ENCODE measurements at places on chromosomes 2 and 18.

DNA sequence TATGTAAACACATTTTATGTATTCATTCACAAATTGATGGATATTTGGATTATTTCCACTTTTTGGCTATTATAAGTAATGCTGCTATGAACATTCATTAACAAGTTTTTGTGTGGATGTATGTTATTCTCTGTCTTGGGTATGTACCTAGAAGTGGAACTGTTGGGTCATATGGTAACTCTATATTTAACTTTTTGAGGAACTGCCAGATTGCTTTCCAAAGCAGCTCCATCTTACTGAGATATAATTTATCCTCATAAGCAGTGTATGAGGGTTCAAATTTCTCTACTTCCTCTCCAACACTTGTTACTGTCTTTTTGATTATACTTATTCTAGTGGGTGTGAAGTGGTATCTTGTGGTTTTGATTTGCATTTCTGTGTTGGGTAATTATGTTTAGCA, 7.1 kb upstream of the EML6 start:
- no peak for DNase-seq

GRCh38 chr2:20447437-20448245, 767 bp downstream of the RHOB start:
- DNase-seq: peak; percentile 32

GRCh38 chr2:184030989-184031388, 567.3 kb upstream of the ZNF804A start:
- DNase-seq: no peak

- DNase-seq: no peak
Measured at GRCh38 chr18:6830916-6831315, 101.4 kb downstream of the ARHGAP28 start.

GRCh38 chr18:58625839-58626238, 3.1 kb downstream of the ALPK2 start:
- DNase-seq: no peak

DNA sequence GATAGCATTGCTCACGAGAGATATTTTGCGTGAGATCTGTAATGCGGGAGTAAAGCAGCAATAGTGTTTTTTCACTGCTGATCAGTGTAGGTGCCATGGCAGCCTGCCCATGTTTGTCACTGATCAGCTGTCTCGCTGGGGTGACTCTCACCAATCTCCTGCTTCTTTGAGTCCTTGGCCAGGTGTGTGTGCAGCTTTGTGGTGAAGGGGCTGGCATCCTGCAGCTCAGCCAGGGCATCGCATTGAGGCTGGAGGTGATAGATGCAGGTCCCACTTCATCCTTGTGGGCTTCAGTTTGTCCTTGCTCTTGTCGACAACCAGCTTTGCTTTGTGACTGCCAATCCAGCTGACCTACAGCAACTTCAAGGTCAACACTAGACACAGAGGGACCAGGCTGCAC, 258.3 kb upstream of the CXCR4 start:
- DNase-seq: no peak

DNA sequence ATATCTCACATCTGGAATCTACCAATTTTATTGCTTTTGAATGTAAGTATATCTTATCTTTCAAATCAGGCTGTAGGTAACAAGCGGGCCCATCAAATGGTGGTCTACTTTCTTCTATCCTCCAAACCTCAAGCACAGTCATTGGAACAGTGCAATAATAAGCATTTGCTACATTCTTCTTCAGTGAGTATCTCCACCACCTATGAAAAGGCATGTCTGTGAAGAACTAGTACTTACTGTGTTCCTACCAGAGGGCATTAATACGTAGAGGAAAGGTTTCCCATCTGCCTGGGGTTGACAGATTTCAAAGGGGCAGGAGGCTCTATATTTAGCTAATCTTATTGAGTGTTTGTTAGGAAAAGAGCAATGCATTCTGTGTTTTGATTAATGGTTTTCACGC, 411.1 kb downstream of the NCKAP5 start:
- DNase-seq: no peak

- peak; percentile 95 for DNase-seq
Measured at GRCh38 chr2:98917031-98917471, 19.0 kb downstream of the CRACDL start.

DNA sequence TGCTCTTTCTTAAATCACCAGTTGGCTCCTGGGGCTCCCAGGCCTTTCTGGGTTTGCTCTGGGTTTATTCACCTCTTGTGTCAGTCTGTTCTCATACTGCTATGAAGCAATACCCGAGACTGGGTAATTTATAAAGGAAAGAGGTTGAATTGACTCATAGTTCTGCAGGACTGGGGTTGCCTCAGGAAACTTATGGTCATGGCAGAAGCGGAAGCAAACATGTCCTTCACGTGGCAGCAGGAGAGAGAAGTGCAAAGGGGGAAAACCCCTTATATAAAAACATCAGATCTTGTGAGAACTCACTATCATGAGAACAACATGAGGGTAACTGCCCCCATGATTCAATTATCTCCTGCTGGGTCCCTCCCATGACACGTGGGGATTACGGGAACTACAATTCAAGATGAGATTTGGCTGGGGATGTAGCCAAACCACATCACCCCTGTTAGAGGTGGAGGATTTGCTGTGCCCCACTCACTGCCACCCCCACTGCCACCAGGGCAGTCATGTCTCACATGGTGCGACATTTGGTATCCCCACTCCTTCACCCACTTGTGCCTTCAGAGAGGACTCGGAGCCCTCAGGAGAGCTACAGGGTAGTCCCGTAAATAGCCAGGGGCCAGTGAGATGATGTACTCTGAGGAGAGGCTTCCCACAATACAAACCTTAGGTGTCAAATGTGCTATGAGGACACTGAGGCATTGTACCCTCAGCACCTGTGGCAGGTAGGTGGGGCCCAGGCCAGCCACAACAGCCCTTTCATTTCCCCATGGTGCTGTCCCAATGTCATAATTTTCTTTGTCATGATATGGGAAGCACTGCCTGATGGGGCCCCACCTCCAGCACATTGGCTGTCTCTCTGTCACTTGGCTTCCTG, 35.7 kb downstream of the CDC42EP3 start:
- DNase-seq: peak; percentile 90

GRCh38 chr2:23585273-23586170, 200.5 kb downstream of the KLHL29 start:
- no peak for DNase-seq

- peak; percentile 60 for DNase-seq
Measured at GRCh38 chr2:33395655-33396249, 80.7 kb upstream of the RASGRP3 start.

DNA sequence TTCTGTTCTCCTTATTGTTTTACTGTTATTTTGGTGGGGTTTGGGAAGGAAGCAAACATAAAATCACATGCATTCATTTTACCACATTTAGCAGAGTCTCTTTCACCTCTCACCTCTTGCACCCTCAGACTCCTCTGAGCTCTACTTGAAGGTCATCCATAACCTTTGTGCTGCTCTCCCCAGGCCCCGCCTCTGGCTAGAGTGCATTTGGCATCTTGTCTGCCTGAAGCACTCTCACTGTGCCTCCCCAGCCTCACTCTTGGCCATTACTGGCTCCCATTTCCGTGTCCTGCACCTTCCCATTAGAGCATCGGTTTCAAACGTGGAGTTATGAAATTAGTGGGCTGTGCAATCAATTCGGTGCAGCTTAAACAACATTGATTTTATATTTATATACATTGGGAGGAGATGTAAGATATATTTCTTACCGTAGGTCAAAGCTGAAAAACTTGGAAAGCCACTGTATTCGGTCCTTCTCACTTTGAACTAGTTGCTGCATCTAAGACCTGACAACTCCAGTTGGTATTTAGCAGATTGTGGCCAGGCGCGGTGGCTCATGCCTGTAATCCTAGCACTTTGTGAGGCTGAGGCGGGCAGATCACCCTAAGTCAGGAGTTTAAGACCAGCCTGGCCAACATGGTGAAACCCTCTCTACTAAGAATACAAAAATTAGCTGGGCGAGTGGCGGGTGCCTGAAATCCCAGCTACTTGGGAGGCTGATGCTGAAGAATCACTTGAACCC, 6.9 kb upstream of the ZFAND2B start:
- DNase-seq: no peak

GRCh38 chr2:162062559-162062958, 11.5 kb downstream of the DPP4 start:
- no peak for DNase-seq

- DNase-seq: no peak
Measured at GRCh38 chr2:31049916-31050588, 88.2 kb downstream of the GALNT14 start.

- DNase-seq: no peak
Measured at GRCh38 chr2:172953970-172954852, 121.4 kb upstream of the MAP3K20 start.

DNA sequence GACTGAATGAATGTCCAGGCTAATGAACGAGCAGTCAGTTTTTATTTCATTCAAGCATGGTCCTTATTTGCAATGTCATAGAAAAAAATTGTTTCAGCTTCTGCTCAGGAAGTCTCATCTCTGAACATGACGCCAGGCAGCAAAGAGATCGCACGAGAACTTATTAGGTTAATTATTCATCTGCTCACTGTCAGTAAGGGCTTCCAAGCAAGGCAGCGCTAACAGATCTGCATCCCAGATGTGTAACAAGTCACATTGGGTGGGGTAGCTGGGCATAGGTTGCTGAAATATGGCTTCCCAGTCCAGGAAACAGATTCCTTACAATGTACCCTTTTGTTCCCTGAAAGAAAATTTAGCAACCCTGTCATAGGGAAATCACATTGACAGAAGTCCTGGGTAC, 63.5 kb downstream of the ANKRD44 start:
- no peak for DNase-seq

- DNase-seq: no peak
Measured at GRCh38 chr2:33559328-33559727, 39.8 kb downstream of the FAM98A start.

- DNase-seq: no peak
Measured at GRCh38 chr2:24513281-24514071, 22.4 kb downstream of the NCOA1 start.

- DNase-seq: no peak
Measured at GRCh38 chr2:133927894-133928293, 326.0 kb upstream of the MGAT5 start.

DNA sequence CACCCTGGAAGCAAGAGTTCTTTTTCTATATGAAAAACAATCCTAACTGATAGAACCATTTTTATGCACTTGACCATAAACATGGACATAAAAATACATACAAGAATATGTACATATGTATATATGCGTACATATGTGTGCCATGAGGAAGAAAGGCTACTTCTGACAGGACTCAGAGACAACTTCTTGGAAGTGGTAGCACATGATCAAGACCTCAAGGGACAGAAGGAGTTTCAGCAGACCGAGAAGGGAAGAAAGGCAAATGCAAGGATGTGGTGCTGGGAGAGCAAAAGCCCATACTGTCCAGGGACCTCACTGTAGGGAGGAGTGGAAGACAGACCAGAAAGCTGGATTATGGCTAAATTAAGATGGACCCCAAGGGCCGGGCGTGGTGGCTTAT, 11.4 kb upstream of the NPAS2 start:
- no peak for DNase-seq

DNA sequence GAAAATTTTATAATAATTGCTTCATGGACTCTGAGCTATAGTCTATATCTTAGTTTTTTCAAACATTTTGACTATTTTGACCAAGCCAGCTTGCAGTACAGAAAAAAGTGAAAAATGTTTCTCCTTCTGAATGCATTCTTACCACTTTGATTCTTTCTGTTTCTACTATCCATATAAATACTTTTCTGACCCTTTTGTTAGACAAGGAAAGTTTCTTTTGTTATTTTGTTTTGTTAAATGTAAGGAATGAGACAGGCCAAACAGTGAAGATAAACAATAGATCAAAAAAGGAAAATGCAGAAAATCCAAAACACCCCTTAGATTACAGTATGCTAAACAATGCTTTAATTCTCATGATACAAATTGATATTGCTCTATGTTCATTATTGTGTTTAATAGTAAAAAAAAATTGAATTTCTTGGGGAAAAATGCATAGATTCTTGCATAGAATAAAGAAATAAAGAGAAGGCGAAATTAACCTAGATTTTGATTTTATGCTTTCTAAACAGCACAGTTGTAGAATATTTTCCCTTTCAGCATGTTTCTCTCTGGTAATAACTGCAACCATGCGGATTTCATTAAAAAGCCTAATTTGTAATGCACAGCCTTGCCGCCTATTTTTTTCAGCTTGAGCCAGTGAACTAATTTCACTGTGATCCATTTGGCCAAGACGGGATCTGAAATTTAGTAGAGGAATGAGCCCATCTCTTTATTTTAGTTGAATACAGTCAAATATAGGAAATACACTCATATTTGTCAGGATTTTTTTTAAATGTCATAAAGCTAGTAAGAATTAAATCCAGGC, 976 bp downstream of the TNFAIP6 start:
- no peak for DNase-seq

GRCh38 chr2:147348931-147349555, 495.8 kb upstream of the ACVR2A start:
- no peak for DNase-seq

DNA sequence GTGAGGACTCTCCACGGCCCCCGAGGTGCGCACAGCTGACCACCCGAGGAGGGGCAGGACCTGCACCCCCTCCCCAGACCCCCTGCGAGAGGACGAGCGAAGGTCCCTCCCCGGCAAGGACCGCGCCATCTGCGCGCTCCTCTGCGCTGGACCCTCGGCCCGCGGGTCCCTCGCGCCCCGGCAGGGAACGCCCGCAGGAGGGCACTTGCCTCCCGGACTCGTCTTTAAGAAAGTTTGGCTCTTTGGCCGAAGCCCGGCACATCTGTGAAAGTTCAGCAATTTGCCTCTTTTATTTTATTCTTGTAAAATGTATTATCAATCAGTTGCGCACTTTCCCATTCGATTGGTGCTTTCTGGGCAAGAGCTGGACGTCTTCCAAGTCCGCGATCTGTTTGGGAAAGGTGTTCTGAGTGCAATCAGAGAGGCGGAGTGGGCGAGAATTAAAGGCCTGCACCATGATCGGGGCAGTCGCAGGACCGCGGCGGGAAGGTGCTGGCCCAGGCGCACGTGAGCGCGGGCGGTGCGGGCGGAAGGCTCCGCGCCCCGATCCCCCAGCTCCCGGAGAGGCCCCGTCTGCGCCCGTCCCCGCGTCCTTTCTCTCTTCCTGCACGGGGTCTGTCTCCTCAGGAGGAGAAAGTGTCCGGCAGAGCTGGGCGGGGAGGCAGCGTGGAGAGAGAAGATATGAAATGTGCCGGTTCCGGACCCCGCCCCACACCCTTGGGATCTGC, 1.6 kb upstream of the ALKAL2 start:
- DNase-seq: no peak

DNA sequence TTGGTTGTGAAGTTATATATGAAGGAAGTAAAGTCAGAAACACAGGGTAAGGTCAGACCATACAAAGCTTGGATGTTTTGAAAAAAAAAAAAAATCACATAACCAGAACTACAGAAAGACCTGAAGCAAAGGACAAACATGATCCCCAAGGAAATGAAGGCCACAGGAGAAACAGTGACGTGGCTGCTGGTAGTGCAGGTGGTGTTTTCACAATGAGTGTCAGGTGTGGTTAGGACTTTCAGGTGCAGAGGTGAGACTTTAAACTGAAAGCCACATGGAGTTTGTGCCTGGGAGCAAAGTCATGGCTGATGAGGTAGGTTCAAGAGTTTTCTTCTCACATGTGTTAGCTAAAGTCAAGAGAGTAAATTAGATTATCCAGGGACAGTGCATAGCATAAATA, 270.7 kb downstream of the PIEZO2 start:
- DNase-seq: no peak
